Sciatic nerve (tissue), 2 donors: ENCODE measurements at places on chromosomes 12 and 14. TPM values are rescaled to one million over a fixed set of nuclear protein-coding genes. Genes with fewer than 3 reads are reported as not detected.

GLI1 gene
- total RNA-seq: 47.7 TPM

RIC8B gene
- 28.8 TPM for total RNA-seq

GRCh38 chr12:53267306-53267998, 647 bp upstream of the ESPL1 start:
- no peak for DNase-seq

- DNase-seq: no peak
These were observed 69.4 kb downstream of the MIA2 start for GRCh38 chr14:39303115-39303514.

GRCh38 chr14:56885825-56886224, 75.5 kb upstream of the OTX2 start:
- DNase-seq: no peak

- DNase-seq: no peak
These were observed 16.7 kb upstream of the TMEM260 start for GRCh38 chr14:56562883-56563282.

DNA sequence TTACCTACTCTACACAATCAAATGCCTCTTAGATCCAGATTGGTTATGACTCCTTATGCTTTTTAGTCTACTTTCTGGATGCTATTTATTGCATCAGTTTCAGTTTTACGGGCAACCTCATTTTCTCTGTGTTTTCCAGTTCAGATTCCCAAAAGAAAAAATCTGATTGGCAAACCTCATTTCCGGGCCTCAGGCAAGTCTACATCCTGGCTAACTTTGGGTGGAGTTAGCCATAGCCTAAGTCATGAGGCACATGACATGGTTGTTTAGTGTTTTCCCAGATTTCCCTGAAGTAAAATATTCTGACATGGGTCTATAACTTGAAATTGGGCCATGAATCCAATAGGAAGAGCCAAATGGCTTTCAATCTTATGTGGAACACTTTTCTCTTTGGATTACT, 339.7 kb downstream of the NUAK1 start:
- no peak for DNase-seq
